Peyer's patch (tissue), 4 donors: ENCODE measurements at places on chromosomes 2 and 18. TPM values are rescaled to one million over a fixed set of nuclear protein-coding genes. Genes with fewer than 3 reads are reported as not detected.

GRCh38 chr2:76159042-76159648 lies 448.4 kb upstream of the GCFC2 start:
- DNase-seq = no peak

GRCh38 chr2:109031476-109032228 lies 42.6 kb upstream of the EDAR start:
- DNase-seq = peak; percentile 70

GRCh38 chr2:136206613-136207012 lies 88.7 kb upstream of the CXCR4 start:
- DNase-seq = peak; percentile 90

Gene HJURP
- total RNA-seq = 6.0 TPM

Gene SPEG
- 6.2 TPM for total RNA-seq

- DNase-seq = no peak
Observed at GRCh38 chr2:15673919-15674636, 82.4 kb downstream of the DDX1 start.

- DNase-seq = no peak
Observed at GRCh38 chr2:119371111-119371510, 4.3 kb downstream of the DBI start.

- DNase-seq = no peak
Observed at GRCh38 chr2:212961255-212961654, 190.2 kb downstream of the IKZF2 start.

DNA sequence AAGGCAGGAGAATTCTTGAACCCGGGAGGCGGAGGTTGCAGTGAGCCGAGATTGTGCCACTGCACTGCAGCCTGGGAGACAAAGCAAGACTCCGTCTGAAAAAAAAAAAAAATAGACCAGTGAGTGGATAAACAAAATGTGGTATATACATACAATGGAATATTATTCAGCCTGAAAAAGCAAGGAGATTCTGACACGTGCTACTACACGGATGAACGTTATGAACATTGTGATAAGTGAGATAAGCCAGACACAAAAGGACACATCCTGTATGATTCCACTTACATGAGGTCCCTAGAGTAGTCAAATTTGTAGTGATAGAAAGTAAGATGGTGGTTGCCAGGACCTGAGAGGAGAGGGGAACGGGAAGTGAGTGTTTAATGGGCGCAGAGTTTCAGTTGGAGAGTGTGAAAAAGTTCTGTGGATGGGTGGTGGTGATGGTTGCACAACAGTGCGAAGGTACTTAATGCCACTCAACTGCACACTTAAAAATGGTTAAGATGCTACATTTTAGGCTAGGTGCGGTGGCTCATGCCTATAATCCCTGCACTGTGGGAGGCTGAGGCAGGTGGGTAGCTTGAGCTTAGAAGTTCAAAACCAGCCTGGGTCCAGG lies 38.3 kb downstream of the NIFK start:
- no peak for DNase-seq

DNA sequence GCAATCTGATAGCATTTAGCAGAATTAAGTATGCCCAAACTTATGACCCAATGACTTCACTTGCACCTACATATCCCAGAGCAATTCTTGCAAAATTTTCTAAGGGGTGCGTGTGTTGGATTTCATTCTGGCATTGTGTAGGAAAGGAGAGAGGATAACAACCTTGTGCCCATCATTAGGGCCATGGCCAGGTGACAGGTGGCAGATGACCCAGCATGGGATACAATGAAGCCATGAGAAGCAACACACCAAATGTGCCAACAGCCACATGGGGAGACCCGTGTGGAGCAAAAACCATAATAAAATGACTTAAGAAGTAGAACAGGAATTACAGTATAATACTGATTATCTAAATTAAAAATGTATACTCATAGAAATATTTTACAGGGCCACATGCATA lies 166.9 kb upstream of the EPB41L3 start:
- DNase-seq = no peak

GRCh38 chr2:20362701-20363435 lies 12.2 kb upstream of the PUM2 start:
- DNase-seq = no peak

GRCh38 chr2:216827073-216827720 lies 32.7 kb downstream of the TNP1 start:
- no peak for DNase-seq

Gene RGPD4
- total RNA-seq = not detected

Gene CREB1
- total RNA-seq = 27.9 TPM

Gene NAT8
- 8.5 TPM for total RNA-seq

- no peak for DNase-seq
Observed at GRCh38 chr2:70646420-70646818, 92.8 kb upstream of the TGFA start.

- DNase-seq = no peak
Observed at GRCh38 chr2:119384971-119385370, 18.2 kb downstream of the DBI start.

Gene AMER3
- 1.1 TPM for total RNA-seq

GRCh38 chr2:77007686-77008085 lies 514.5 kb downstream of the LRRTM4 start:
- no peak for DNase-seq

DNA sequence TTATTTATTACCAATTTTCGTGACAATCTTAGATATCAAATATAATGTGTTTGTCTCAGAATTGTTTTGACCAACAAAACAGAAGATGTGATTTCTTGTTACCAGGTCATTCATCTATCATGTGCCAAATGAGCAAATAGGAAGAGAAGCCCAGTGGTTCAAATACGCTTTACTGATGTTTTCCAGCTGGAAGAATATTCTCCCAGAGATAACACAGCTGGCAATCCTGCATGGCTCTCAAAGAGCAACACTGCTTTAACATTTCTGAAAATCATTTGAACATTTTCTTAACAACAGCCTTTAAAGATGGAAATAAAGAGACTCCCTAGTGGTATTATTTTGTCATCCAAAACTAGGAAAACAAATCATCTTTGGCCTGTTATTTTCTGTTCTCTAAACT lies 359.8 kb downstream of the CTNNA2 start:
- no peak for DNase-seq
